ENCODE measurements at places on chromosomes 3 and 15.
A peak's percentile ranks its signal among the peaks of the same experiment; 100 is the strongest.

- DNase-seq: no peak
Measured at GRCh38 chr3:150451329-150452048, 43.4 kb downstream of the TSC22D2 start.

DNA sequence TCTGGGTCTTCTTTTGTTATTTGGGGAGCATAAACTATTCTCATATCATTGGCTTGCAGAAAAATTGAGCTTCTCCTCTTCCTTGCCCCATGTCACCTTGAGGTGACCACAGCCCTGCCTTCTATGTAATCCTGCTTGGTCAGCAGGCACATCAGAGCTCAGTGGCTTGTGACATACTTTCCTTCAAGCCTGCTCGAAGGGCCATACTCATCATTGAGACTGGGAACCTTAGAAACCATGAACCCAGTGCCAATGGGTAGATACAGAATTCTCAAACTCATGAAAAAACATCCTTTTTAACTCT lies 3.7 kb upstream of the CCR2 start:
- DNase-seq: no peak

- no peak for DNase-seq
Measured at GRCh38 chr3:126555795-126556636, 2.7 kb downstream of the C3orf22 start.

DNA sequence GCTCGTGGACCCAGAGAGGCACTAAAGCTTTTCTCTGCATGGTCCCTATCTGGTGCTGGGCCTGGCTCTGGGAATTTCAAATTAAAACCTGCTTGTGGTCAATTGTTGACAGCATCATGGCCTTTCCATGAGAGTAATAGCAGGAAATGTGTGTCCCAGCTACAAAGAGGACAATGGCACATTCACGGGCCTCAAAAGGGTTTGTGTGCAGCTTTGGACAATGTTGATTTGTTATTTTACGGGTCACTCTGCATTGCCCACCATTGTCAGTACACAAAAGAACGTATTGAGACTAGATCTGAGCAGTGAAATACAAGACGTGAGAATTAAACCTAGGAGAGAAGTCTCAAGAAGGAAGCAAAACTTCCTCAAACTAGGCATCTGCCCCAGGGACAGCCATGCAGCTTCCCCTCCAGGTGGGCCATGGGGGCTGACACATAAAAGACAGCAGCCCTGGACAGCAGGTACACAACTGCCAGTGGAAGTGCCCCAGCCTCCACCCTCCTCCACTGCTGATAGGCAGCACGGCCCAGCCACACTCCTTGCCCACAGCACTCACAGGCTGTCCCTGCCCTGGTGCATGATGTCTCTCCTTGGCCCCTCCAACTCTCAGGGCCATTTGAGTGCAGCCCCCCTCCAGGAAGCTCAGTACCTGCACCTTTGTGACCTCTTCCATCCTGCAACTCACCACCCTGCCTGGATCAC lies 15.9 kb upstream of the LTF start:
- DNase-seq: no peak

DNA sequence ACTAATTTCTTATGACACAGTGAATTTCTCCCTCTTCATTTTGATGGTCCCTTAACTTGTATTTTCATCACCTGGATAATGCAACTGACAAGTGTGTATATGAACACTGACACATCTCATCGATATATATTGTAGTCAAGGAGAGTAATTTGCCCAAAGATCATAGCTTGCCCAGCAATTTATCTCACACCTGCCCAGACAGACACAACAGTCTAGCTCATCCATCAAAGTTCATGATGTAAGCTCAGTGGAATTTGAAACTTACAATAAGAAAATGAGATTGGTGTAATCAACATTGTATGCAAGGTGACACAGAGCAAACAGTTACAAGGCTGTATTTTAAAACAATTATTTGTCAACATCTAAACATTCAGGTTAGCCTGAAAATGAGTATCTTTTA lies 805.8 kb downstream of the NAALADL2 start:
- DNase-seq: no peak

- DNase-seq: no peak
Measured at GRCh38 chr3:190070622-190071347, 49.9 kb downstream of the P3H2 start.

DNA sequence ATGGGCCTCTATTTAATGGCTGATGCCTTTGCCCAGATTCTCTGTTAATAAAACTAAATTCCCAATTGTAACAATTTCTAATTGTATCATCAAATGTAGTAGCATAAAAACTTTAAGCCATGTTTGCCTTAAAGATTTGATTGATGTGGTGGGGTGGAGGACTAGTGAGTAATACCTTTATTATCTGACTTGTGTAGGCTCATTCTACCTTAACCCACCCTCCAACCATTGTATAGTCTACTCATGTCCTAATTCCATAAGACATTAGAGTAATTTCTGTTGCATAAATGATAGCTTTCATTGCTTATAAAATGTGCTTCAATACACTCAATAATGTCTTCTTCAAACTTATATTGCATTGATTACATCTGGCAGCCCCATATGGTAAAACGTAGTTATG lies 25.8 kb downstream of the SERPINI1 start:
- DNase-seq: no peak

DNA sequence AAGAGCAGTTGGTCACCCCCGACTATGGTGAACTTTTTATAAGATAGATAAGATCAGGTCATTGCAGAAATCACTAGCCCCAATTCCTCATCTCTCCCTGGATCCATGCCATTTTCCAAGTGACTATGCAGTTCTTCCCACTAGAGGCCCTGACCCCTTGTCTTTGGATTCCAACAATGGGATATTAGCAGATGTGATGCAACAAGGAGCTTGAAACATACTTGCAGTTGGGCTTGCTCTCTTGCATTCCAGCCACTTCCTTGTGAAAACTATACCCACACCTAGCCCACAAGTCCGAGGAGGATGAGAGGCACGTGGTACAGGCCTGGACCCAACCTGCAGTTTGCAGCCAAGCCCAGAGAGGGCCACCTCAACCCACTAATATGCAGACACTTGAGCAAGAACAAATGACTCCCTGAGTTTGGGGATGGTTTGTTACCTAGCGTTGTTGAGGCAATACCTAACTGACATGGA lies 60.6 kb downstream of the SUCLG2 start:
- no peak for DNase-seq

- peak; percentile 92 for DNase-seq
Measured at GRCh38 chr3:115099986-115100571, 47.0 kb downstream of the ZBTB20 start.

- no peak for DNase-seq
Measured at GRCh38 chr3:127700406-127700805, 27.7 kb downstream of the ABTB1 start.

GRCh38 chr15:70497661-70498060 lies 265.7 kb downstream of the UACA start:
- DNase-seq: no peak

DNA sequence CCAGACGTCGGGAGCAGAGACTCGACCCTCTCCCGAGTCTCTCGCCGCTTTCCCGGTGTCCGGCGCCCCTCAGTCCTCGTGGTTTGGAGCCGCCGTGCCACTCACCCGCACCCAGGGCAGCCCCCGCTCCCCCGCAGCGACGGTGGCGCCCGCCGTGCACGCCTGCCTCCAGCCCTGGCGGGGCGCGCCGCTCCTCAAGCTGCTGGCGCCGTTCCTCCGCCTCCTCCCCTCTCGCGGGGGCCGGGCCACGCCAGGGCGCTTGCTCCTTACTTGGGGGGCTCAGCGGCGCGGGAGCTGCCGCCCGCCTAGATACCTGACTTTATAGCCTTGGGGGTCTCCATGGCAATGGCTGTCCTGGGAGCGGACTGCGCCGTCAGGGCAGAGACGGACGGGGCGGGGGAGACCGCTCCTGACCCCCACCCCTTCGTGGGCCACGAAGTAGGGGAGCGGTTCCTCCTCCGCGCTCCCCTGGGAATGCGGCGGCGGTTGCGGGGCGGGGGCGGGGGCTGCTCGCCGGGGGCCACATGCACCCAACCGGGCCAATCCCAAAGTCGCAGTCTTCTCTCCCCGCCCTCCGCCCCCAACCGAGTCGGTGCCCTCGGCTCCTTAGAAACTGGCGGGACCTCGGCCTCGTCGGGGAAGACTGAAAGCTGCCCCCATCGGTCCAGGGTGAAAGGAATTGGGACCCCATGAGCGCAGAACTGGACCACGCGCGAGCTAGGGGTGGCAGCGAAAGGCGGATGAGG lies at the start of gene ANKRD63:
ANKRD63 (minus strand) TSS at position 196 of the 746 bp plus-strand sequence. CDS start 478 bp downstream, outside the sequence.
- no peak for DNase-seq

GRCh38 chr3:153830552-153830951 lies 290.6 kb upstream of the ARHGEF26 start:
- no peak for DNase-seq

DNA sequence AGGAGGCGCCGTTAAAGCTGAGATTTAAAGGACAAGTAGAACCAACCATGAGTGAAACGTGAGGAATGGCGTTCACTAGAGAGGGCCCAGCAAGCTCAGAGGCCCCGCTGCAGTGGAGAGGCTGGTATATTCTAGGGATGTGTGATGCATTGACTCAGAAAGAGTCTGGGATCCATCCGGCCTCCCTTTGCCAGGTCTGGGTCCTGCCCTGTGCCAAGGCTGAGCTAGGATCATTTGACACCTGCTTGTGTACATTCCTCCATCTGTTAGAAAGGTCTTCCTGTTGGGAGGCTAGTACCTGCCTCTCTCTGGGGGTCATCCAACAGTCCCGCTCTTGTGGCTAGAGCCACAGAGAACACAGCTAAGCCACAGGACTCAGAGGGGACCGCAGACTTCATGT lies 28.4 kb downstream of the CA12 start:
- DNase-seq: no peak

DNA sequence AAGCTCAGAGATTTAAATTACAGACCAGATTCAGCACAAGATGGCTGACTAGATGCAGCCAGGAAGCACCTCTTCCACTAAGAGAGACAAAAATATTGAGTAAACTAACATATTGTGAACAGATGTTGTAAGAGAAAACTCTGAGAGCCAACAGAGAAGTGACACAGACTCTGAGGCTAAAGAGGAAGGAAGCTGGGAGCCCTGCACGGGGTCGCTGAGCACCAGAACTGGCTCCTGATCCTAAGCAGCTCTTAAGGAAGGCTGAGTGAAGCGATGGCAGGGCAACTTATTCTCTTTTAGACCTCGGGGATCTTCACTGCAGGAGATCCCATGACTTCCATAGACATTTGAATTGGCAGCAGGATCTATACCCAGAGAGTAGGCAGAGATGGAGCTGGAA lies 578.0 kb upstream of the GRM7 start:
- DNase-seq: no peak

- no peak for DNase-seq
Measured at GRCh38 chr3:129657261-129658046, 51.0 kb upstream of the PLXND1 start.

DNA sequence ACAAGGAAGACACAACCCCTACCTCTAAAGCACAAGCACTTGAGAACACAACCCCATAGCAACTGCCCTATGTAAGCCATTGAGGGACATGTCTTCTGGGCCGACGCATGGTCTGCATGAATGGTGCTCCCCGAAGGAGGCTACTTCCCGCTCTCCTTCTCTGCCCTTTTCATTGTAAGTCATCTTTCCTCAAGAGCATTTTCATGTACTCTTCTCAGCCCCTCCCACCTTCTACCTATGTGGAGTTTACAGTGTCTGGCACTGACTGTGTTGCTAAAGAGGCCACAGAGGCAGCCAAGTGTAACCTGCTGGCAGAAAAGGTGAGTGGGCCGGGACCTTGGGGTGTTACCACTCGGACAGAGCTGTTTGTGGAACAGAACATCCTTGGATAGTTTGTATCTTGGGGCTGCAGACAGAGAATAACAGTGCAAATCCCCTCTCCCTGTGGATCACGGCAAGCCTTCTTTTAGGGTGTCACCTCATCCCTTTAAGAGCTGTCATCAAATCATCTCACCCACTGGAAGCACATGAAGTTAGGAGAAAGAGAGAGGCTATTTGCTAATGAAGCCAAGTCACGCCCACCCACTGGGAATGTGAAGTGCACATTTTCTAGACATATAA lies 5.6 kb downstream of the AHSG start:
- peak; percentile 66 for DNase-seq

DNA sequence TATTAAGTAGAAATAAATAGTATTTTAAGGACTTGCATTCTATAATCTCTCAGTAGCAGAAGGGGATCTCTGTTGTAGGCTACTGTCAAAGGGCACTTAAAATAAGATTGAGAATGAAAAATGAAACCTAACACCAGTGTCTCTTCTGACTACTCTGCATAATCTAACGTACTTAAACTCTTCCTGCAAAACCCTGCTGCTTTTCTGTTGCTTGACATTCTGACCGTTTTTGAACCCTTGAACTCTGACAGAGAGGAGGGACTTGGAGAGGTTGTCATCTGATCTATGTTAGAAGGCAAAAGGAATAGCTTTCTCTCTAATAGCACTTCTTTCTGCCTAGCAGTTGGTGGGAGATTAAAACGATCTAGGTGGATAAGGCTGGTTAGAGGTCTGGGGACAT lies 204.6 kb downstream of the ZIC1 start:
- no peak for DNase-seq

DNA sequence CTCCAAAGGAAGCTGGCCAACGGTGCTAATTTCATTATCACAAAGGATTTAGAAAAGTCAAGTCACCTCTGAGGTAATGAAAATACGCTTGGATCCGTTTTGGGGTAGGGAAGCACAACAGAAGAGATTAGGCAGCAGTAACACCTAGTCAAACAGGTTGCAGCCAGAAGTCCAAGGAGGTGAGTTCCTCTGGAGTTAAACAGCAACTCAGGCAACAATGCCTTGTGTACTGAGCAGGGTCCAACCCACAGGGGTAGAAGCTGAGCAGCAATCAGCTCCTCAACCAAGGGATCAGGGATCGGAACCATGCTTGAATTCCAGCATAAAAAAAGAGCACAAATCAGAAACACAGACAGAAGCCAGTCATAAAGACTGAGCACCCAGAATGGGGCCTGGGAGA lies 88.1 kb upstream of the SPRED1 start:
- DNase-seq: no peak

DNA sequence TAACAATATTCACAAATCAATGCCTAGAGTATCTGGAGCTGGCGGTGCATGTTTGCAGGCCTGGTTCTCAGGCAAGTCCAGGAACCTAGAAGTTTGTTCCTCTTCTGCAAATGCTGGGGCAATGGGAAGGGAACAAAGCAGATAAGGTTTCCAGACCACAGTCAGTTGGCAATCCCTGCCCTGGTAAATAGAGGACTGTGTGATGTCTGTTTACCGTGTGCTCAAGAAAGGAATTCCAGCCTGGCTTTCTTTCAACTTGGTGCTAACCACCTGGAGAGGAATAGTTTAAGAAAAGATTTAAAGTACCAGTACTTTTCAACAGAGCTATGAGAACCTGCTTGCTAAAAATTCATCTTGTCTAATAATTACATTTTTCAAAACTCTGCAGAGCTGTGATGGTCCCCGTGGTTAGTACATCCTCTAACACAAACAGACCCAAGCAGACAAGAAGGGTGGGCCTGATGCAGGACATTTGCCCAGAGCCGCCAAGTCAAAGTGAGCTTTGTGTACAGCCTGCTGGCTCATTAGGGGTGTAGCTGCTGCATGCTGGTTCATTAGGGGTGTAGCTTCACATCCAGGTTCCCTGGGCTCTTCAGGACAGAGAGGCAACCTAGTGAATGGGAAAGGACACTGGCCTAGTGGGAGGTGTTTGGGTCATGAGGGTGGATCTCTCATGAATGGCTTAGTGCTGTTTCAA lies 220.5 kb downstream of the SQOR start:
- DNase-seq: no peak

- DNase-seq: no peak
Measured at GRCh38 chr3:45912435-45912834, 26.1 kb downstream of the CCR9 start.

Data from DMS79 treated with DMSO at 0.1 percent for 48 hours (cell line).